CD8-positive, alpha-beta memory T cell (primary cell): ENCODE measurements at places on chromosomes 5 and 9. TPM values are rescaled to one million over a fixed set of nuclear protein-coding genes. Genes with fewer than 3 reads are reported as not detected.

The GRIN1 gene
- total RNA-seq, result not detected

GRCh38 chr5:98750693-98751092 lies 22.8 kb upstream of the RGMB start:
- no peak for DNase-seq

GRCh38 chr5:93677359-93677891 lies 64.0 kb downstream of the POU5F2 start:
- no peak for DNase-seq

- DNase-seq, result no peak
Measured at GRCh38 chr9:34578241-34579103, 11.1 kb downstream of the CNTFR start.

The PCDHGB6 gene
- 0.11 TPM for total RNA-seq

DNA sequence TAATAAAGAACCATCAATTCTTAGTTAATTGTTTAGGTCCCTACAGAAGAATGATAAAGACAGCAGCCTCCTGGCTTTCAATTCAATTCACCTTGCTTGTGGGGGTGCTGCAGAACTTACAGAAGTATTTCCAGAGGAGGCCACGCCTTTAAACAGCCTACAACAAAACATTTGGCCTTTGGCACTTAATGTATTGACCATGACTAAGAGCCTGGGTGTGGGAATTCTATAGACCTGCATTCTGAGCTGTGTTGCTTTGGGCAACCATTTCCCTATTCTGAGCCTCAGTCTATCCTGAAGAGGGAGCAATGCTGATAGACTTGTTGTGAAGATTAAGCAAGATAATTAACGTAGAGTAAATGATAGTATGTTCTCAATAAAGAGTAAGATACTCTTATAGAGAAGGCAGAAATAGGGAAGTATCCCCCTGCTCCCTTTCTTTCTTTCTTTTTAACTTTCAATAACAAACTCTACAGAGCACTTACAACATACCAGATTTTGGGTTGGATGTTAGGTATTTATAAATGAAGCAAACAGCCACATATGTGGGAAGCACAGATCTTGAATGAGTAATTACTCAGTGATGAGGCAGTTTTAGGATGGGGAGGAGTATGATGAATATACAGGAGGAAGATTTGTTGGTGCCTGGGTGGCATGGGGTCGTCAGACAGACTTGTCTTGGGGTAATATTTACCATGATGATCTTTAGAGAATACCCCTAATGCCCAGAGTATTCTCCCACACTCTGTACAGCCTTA lies 28.4 kb downstream of the PAPPA start:
- DNase-seq, result no peak

The FBP2 gene
- not detected for total RNA-seq

The TMEFF1 gene
- total RNA-seq, result 0.37 TPM

The PROB1 gene
- total RNA-seq, result 7.2 TPM

DNA sequence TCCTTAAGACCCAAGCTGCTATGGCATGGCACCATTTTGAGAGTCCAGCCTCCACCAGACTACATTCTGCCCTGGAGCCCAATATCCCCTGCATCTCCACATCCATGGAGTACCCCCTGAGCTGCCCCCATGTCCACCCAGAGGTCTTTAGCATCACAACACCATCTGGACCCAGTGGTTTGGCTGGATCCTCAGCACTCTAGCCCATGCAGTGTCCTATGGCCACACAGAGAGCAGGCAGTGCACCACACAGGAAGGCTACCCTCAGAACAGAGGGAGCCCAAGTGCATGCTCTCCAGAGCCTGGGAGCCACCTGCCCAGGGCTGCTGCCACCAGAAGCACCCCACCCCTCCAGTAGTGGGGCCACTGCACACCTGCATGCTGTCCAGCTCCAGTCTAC lies 18.6 kb upstream of the DAP start:
- DNase-seq, result no peak

DNA sequence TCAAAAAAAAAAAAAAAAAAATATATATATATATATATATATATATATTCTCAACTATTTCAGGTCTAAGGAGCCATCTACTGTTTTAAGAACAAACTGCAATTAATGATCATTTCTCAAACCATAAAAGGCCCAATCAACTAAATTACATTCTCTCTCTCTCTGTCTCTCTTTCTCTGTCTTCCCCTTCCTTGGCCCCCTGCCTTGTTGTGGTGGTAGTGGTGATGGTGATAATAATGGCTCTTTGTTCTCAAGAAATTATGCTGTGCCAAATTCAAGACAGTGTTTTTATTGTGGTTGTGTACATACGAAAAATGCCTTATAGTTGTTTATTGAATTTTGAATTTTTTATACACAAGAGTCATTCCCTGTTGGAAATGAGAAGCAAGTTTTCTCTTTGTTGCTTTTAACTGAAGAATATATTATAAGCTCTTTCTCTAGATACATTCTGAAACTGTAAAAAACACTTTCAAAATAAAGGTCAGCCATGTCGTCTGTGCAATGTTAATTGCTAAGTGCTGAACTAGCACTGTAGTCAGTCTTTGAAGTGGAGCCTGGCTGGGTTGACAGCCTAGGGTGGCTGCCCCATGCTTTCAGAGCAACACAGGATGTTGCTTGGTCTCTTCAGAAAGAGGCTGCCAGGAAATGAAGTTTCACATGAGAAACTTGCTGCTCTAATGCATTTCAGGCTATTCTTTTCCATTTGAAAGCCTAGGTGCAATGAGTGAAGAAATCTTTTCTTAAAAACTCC lies 96.0 kb downstream of the HINT1 start:
- peak; percentile 32 for DNase-seq

DNA sequence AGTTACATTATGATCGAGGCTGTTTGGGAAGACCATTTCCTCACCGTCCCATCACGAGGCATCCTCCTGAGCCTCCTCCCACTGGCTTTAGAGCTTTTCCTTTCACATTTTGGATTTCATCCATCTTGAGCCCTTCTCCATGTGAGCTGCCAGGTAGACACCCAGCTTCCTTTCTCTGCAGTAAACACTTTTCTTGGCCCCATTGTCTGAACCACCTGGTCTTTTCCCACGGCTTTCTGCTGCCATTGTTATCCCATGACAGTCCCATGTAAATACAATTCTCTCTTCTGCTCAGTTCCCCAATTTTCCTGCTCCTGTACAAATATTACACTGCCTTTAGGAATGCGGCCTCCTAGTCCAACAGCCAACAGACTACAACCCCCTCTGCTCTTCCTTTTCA lies 24.1 kb downstream of the UBE2QL1 start:
- DNase-seq, result no peak

The KCNN2 gene
- total RNA-seq, result not detected

The PFN3 gene
- total RNA-seq, result not detected

- DNase-seq, result no peak
Measured at GRCh38 chr5:76720988-76721569, 5.2 kb downstream of the F2R start.

GRCh38 chr5:33735072-33735471 lies 156.7 kb downstream of the ADAMTS12 start:
- DNase-seq, result no peak

- DNase-seq, result no peak
Measured at GRCh38 chr5:2385818-2386217, 365.7 kb downstream of the IRX2 start.

DNA sequence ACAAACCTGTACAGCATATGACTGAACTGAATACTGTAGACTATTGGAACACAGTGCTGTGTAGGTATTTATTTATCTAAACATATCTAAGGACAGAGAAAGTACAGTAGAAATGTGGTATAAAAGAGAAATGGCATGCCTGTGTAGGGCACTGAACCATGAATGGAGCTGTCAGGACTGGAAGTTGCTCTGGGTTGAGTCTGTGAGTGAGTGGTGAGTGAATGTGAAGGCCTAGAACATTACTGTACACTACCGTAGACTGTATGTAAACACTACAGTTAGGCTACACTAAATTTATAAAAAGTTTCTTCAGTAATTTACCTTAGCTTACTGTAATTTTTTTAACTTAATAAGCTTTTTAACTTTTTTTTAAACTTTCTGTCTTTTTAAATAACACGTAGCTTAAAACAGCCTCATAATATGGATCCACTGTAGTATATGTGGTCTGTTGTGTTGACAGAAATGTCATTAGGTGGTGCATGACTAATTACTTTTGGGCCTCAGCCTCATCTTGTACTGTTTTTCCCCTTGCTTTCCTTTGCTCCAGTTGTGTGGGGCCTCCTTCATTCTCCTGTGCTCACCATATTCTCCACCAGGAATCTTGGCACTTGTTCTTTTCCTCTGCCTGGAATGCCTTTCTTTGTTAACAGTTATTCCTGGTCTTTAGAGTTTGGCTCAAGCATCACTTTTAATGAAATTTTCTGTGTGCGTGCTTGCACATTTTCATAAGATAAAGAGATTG lies 8.8 kb downstream of the SPIN1 start:
- no peak for DNase-seq

The STK32A gene
- total RNA-seq, result not detected

- no peak for DNase-seq
Measured at GRCh38 chr5:5069851-5070250, 70.3 kb upstream of the ADAMTS16 start.

- no peak for DNase-seq
Measured at GRCh38 chr5:76041863-76042262, 41.3 kb upstream of the SV2C start.

The SIMC1 gene
- total RNA-seq, result 20.5 TPM

The CRB2 gene
- not detected for total RNA-seq

GRCh38 chr5:112776301-112776856 lies 38.7 kb downstream of the APC start:
- DNase-seq, result no peak

GRCh38 chr9:125146247-125146646 lies 2.9 kb upstream of the SCAI start:
- DNase-seq, result no peak

DNA sequence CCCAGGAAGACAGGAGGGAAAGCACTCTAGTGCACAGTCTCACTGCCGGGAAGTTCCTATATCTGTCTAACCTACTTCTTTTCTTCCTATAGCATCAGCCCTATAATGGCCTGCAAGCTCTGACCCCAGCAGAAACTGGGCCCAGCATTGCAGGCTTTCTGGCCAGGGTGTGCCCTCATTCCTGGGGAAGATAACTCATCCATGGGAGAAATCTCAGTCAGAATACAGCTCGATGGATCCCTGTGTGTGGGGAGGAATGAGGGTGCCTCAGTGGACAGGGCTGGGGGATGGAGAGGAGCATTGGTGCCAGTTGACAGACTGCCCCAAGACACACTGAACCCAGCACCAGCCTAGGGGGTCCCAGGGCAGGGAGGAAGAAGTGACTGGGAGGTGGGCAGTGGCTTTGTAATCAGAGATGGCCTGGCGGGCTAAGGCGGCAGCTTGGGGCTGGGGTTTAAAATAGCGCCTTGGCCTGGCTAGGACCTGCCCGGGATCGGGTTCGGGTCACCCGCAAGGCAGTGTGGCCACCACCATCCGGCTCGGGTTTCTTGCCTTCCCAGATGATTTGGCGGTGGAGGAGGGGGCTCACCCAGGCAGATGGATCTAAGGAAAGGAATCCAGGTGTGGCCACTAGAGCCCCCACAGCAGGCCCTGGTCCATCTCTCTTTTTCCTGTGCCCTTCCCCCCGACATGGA lies 7.6 kb upstream of the CXXC5 start:
- peak; percentile 29 for DNase-seq

The HRCT1 gene
- not detected for total RNA-seq

GRCh38 chr9:110059461-110059860 lies 148.5 kb downstream of the C9orf152 start:
- DNase-seq, result no peak

DNA sequence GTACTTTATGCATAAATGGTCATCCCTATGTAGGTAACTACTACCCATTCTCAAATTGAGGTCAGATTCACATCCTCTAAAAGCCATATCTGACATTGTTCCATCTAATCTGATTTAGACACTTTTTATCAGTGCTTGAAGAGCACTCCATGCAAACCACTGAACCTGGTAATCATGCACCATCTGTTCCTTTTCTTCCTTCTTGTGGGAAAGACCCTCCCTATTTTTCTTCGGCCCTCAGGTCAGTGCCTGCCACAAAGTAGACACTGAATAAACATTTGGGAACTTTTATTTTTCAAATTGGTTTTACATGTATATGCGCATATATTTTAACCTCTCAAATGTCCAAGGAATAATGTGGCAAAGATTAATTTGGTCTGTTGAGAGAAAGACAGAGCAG lies 26.0 kb upstream of the PDE4D start:
- DNase-seq, result no peak

The KLF4 gene
- total RNA-seq, result 0.37 TPM

The CYLC2 gene
- total RNA-seq, result not detected

- DNase-seq, result no peak
Measured at GRCh38 chr5:35253582-35253981, 23.3 kb upstream of the PRLR start.

DNA sequence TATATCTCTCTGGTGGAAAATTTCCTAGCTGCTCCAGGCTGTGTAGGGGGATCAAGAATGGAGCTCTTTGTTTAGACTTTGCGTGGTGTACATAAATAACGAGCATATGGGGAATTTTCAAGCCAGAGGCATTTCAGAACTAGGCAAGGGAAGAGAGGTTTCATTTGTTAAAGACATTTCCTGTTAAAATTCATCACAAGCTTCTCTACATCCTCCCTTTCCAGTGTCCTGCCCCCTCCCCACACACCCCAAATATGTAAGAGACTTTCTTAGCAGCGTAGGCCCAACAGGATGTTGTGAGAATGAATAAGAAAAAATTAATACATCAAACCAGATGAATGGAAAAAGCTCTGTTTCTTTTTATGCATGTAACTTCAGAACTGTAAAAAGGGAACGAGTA lies 150.3 kb downstream of the GPBP1 start:
- no peak for DNase-seq
